DMS79 treated with DMSO at 0.1 percent for 48 hours (cell line): ENCODE measurements at places on chromosomes 16 and 17.
A peak's percentile ranks its signal among the peaks of the same experiment; 100 is the strongest.

DNA sequence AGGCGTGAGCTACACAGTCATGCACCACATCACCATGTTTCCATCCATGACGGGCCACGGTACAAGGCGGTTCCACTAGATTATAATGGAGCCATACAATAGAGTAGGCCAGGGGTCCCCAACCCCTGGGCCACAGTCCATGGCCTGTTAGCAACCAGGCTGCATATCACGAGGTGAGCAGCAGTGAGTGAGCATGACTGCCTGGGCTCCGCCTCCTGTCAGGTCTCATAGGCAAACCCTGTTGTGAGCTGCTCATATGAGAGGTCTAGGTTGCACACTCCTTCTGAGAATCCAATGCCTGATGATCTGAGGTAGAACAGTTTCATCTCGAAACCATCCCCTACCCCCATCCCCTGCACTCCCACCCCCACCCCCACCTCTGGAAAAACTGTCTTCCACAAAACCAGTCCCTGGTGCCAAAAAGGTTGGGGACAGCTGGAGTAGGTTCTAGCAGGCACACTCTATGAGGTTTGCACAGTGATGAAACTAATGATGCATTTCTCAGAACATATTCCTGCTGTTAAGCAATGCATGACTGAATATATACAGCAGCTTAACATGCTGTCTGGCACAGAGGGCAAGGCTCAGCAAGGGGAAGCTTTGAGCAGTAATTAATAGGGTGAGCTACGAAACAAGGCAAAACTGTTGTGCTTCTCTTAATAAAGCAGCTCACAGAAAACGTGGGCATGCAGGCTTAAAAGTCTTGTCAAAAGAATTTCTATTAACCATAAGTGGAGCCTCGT is 108.0 kb downstream of the VPS53 start:
- peak; percentile 5 for DNase-seq

GRCh38 chr17:59863616-59864015 is 29.1 kb downstream of the TUBD1 start:
- no peak for DNase-seq

GRCh38 chr17:5464717-5465507 is 3.9 kb downstream of the DHX33 start:
- DNase-seq = no peak

DNA sequence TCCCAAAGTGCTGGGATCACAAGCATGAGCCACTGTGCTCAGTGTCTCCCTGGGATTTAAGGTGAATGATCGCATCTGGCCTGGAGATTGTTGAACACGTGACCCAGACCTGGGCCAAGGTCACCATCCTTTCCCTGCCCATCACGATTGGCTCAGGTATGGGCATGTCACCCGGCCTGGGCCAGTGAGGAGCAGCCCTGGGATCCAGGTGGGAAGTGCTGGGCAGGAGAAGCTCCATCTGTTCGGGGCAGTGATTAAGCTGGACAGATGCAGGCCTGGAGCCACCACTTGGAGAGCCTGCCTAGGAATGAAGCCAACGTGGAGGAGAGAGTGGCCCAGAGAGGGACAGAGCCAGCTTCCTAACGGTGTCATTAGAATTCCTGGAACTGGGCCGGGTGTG is 6.8 kb downstream of the LAT start:
- DNase-seq = no peak

GRCh38 chr16:6124136-6124535 is 1026.5 kb upstream of the EEF2KMT start:
- DNase-seq = no peak

GRCh38 chr17:73630531-73630930 is 13.7 kb downstream of the SDK2 start:
- no peak for DNase-seq

DNA sequence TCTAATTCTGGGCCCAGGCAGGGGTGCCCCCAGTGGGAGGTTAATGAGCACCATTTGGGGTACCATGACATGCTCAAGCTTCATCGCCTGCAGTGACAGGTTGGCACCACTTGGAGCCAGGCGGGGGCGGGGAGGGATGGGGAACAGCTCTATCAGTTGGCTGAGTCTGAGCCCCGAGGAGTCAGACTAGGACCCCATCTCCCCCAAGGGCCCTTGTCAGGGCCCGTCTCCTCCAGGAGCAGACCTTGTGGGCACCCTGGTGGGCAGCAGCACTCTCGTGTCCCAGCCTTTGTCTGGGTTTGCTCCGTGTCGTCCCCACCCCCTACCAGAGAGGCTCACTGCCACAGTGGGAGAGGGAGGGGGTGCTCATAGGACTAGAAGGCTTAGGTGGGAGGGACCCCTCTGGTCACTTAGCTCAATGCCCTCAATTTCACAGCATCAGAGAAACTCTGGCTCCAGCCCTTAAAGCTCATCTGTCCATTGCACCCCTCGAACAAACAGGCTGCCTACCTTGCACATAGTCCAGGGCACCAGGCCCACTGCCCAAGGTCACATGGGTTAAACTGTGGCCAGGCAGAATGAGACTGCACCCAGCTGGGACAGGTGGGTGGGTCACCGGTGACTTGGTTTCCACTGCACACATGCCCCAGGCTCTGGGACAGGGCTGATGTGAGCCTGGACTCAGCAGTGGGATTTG is 4.1 kb downstream of the PPP1R9B start:
- no peak for DNase-seq

DNA sequence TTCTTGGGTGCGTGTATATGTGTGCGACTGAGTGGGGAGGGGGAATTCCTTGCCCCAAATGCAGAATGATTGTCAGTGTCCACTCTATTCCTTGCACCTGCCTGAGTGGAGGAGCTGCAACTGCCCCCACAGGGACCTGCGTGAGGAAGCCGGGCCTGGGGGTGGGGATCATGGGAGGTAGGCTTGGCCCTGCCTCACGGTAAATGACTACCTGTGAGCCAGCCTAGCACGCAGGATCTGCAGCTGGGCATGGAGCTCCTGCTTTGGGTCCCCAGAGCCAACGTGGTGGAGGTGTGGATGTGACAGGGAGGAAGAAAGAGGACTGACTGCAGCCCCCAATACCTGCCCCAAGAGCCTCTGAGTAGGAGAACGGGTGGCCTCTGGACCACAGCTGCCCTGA is 77.0 kb upstream of the GAS7 start:
- no peak for DNase-seq

GRCh38 chr17:60630352-60630751 is 30.4 kb downstream of the PPM1D start:
- DNase-seq = no peak

GRCh38 chr17:35733366-35733765 is 1.9 kb downstream of the RASL10B start:
- DNase-seq = peak; percentile 28

DNA sequence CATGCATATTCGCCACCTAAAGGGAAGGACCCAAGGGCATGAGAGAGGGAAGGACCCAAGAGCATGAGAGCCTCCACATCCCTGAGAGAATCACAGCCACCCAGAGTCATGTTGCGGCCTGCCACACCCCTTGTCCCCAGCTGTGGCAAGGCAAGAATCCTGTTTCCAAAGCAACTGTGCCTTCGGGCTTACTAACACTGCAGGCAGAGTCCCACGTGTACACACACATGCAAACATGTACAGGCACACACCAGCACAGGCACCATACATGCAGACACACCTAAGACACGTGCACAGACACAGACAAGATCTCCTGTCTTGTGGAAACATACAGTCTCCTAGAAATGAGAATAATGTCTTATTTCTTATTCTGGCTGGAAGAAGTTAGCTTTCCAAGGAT is 92.4 kb upstream of the CDYL2 start:
- DNase-seq = no peak

GRCh38 chr16:30567160-30567990 is 4.1 kb downstream of the ZNF688 start:
- DNase-seq = no peak

DNA sequence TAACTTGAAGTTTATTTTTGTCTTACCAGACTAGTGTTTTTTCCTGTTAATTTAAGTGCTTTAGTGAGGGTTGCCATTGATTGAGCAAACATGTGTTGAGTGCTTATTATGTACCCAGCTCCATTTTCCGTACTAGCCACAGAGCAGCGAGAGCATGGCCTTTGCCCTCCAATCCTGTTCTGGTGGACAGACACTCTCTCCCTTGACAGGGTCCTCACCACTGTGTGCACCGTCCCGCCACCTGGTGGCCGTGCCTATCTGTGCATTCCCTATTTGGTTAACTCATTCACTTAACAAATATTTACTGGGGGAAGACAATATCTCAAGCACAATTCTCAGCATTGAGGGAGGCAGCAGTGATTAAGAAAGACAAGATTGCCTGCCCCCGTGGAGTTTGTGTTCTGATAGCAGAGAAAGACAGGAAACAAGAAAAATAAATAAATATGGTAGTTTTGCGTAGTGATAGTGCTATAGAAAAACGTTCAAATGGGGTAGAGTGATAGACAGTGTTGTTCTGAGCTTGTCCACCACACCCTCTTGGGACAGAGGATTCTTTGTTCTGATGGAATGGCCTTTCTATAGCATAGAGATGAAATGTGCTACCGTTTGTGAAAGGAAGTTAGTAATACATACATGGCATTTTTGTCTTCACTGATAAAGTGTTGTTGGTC is 13.0 kb downstream of the CDH13 start:
- DNase-seq = no peak

DNA sequence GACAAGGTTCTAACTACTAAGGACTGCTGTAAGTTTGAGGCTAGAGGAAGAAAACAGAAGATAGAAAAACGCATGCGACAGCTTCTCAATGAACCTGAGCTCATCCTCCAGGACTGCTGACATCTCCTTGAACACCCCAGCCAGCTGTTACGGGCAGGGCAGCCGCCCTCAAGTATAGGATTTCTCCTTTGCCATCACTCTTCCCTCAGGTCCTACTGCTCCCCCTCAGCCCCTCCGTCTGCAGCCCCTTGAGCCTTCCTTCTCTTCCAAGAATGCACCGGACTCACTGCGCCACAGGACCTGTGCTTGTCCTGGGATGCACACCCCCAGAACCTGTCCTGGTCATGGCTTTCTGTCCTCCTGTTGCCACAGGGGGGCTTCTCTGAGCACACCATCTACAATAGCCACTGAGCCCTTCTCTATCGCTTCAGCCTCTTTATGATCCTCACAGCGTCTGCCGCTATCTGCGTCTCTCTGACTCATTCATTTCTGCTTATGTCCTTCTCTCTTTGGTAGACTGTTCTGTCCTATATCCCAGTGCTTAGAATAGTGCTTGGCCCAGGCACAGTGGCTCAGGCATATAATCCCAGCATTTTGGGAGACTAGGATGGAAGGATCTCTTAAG is 15.7 kb upstream of the XYLT2 start:
- DNase-seq = no peak

GRCh38 chr17:55895112-55895759 is 144.4 kb downstream of the PCTP start:
- DNase-seq = no peak

GRCh38 chr17:74737299-74738050 is 419 bp downstream of the RAB37 start:
- peak; percentile 12 for DNase-seq

DNA sequence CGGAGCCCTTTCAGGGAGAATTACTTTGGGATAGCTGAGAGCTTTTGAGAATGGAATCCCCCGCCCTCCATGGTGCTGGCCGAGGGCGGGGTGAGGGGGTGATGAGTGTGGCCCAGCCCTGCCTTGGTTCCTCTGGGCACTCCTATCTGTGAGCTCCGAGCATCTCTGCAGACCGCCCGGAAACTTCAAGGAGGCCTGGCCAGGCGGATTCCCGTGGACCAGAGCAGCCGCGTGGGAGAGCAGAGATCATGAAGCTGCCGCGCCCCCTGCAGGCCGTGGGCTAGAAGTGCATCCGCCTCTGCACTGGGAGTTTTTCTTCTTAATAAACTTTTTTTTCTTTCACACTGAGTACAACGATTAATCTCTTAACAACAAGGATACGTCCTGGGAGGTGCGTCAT is 392.9 kb upstream of the EEF2KMT start:
- peak; percentile 62 for DNase-seq

GRCh38 chr17:61313461-61314326 is 85.9 kb upstream of the TBX2 start:
- DNase-seq = no peak

DNA sequence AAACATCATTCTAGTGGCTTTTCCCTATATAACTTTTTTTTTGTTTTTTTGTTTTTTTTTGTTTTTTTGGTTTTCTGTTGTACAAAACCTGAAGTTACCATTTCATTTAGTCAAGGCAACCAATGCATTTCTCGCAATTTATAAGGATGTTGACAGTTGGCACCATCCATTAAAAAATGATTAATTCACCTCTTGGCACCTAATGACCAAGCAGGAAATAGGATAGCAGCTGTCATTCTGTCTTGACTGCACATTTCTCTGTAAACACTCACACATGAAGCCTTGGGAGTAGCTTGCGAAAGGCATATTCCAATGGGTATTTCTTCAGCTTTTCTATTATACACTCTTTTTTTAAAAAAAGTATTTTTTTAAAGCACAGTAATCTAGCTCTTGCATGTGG is 77.5 kb downstream of the SYCE1L start:
- DNase-seq = no peak

- DNase-seq = no peak
Observed at GRCh38 chr17:65079489-65079900, 23.0 kb upstream of the GNA13 start.

- DNase-seq = no peak
Observed at GRCh38 chr17:49339354-49339753, 22.7 kb downstream of the ZNF652 start.

DNA sequence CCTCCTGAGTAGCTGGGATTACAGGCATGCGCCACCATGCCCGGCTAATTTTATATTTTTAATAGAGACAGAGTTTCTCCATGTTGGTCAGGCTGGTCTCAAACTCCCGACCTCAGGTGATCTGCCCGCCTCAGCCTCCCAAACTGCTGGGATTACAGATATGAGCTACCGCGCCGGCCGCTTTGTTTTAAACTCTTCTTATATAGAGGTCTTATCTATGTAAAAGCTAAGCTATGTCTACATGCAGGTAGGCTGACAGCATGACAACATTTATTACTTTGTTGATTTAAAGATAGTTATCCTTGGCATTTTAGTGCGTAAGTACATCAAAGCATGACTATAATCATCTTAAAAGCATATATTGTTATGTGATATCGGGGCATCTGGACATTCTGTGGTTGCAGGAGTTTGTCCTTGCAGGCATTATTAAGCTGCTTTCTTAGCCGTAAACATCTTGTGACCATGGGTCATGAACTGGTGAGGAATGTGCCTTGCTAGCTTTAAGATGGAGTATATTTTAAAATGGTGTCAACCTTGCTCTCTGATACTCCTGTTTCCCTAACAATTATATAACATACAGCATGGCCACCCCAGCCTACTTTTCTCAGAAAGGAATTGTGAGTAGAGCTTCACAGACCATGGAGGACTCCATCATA is 45.8 kb upstream of the TAOK1 start:
- DNase-seq = no peak
